ENCODE measurements at places on chromosomes 11 and 22.

DNA sequence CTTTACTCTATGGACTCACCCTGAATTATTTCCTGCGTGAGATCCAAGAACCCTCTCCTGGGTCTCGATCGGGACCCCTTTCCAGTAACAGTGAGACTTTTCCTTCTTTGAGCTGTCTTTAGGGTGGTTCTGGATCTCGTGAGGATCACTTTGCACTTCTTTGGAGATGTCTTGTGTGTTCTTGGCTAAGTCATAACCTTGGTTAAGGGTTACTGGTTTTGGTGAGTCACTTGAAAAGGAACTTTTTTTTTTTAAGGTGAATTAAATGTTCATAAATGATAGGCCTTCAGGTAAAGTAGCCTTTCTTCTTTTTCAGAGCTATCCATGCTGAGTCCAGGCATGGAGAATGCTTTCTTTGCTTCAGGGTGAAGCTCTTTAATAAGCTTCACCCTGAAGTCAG, 19.4 kb upstream of the GSTP1 start:
- no peak for DNase-seq

DNA sequence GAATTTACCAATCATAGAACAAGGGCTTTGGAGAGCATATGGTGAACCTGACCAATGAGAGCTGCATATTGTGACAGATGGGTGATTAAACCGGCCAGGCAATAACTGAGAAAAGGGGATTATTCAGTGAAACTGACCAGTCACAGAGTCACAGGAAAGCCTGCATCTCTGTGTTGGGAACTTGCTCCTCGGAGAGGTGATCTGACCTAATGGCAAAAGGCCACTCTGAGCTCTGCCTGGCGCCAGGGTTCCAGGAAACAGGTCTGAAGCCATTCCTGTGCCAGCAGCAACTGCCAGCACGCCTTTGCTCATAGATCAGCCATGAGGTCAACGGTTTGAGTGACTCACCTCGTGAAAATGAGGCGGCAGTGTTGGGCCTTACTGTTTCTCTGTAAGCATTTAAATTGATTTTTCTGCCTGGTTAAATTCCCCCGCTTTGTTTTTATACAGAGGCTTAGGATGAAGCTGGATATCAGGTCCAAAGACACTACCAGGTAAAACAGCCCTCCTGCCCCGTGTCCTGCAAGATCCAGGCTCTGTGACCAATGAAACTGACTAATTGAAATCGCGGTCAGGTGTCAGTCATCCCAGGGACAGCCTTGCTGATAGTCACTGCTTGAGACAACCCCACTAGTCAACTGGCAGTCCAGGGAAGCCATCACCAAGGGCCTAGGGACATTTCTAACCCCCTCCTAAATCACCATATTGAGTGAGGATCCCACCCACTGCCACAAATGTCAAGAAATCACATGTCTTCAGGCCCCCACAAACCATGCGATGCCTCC, 35.8 kb upstream of the MYOD1 start:
- peak; percentile 9 for DNase-seq

GRCh38 chr11:69928121-69928520, 108.9 kb upstream of the FGF3 start:
- DNase-seq: no peak

- DNase-seq: no peak
Observed at GRCh38 chr11:112175599-112175952, 264 bp downstream of the BCO2 start.

DNA sequence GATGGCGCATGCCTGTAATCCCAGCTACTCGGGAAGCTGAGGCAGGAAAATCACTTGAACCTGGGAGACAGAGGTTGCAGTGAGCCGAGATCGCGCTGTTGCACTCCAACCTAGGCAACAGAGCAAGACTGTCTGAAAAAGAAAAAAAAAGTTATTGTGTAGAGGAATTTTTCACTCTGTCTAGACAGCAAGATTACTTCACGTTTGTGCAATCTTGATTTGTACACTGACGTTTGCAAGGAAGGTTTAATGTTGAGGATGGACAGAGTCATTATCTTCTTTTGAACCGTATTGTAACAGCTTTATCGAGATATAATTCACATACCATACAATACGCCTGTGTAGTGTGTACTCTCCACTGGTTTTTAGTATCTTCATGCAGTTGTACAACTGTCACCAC, 3.7 kb downstream of the CTTN start:
- DNase-seq: no peak

- DNase-seq: no peak
Observed at GRCh38 chr22:34567367-34567766, 498.6 kb upstream of the ISX start.

GRCh38 chr11:42397483-42397882, 914.3 kb upstream of the API5 start:
- no peak for DNase-seq

DNA sequence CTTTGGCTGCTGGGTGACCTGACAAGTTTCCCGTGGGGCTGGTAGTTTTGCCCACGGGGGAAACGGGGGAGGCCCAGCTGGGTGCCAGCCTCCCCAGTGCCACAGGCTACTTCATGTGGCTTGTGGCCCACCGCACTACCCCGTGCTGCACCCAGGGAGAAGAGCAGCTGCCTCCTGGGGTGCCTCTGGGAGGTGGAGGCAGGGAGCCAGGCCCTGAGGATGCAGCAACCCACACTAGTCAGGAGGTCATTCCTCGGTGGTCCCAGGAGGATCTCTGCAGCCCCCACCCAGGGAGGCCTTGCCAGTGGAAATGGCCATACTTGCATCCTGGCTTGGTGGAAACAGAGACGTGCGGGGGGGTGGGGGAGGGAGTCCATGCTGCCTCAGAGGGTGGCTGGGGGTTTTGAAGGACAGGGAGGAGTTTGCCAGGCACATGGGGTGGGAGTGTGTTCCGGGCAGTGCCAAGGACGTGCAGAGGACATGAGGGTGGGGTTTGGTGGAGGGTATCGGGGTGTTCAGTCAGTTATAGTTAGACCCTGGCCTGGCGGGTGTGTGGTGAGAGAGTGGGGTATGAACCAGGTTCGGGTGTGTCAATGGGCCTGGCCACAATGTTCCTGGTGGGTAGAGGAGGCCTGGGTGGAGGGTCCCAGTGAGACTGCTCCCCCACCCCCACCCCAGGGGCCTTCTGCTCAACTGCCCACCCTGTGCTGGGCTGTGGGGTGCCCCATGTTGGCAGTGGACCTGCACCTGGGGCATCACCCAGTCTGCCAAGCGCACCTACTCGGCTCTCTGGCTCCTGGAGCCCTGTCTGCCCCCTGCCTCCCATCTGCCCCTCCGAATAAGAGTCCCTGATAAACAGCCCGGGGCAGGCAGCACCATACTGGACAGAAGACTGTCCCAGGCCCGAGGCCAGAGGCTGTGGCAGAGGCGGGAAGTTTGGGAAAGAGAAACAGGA, 3.8 kb downstream of the PIM3 start:
- no peak for DNase-seq

GRCh38 chr22:17145021-17145680, 13.9 kb downstream of the HDHD5 start:
- DNase-seq: no peak

DNA sequence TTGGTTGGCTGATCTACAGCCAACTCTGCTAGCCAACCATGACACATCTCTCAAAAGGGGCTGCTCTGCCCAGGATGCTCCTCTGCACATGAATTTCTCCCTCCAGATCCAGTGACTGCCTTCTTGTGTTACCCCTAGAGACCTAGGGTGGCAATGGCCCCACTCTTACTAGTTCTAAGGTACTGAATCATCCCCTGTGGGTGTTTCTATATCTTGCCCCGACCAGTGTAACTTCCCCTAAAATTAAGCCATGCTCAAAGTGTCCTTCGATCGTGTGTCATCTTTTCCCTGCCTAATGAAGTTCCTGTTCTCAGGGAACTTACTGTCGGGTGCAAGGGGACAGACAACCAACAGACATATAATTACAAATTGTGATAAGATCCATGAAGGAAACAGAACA, 113.3 kb downstream of the FAM76B start:
- DNase-seq: no peak

- DNase-seq: no peak
Observed at GRCh38 chr11:45301537-45302246, 15.6 kb upstream of the SYT13 start.

DNA sequence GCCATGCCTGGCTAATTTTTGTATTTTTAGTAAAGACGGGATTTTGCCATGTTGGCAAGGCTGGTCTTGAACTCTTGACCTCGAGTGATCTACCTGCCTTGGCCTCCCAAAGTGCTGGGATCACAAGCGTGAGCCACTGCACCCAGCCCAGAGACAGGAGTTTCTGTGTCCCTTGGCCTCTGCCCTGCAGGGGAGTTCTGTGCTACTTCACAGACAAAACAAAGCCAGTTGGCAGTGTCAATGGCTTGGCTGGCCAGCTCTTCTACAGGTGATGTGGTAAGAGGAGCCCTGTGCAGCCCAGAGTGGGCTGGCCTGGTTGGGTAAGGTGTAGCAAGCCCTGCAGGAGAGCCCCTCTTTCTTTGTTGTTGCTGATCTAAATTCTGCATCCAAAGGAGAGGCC, 60.5 kb upstream of the SHISAL1 start:
- DNase-seq: no peak

DNA sequence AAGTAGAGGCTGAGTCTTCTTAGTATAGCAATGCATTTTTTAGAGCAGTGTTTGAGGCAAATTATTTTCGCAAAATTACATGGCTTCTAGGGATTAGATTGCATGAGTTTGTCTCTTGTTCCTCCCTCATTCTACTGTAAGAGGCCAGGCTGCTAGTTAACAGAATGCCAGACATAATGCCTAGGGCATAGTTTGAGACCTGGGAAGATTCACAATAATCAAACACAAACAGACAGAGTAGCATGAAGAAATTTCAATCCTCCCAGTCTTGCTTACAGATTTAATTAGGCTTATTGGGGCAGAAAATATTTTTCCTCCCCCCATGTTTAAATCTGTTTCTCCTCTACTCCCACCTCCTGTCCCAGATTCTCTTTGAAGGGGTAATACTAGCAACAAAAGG, 48.3 kb downstream of the ARHGEF12 start:
- peak; percentile 56 for DNase-seq

DNA sequence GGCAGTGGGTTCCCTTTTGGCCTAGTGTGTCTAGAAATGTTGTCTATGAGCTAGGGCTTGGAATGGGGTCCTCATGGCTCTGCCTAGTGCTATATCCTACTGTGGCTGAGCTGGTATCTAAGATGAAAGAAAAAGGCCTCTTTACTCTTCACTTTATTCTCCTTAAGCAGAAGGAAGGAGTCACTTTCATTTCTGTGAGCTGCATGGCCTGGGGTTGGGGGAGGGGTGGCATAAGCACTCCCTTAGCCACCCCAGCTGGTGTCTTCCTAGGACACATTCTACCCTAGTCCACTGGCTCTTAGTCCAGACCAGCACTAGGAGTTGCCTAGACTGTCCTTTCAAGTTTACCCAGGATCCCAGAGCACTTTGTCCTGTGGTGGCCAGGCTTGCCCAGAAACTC, 1148.9 kb upstream of the CNTN5 start:
- DNase-seq: no peak

DNA sequence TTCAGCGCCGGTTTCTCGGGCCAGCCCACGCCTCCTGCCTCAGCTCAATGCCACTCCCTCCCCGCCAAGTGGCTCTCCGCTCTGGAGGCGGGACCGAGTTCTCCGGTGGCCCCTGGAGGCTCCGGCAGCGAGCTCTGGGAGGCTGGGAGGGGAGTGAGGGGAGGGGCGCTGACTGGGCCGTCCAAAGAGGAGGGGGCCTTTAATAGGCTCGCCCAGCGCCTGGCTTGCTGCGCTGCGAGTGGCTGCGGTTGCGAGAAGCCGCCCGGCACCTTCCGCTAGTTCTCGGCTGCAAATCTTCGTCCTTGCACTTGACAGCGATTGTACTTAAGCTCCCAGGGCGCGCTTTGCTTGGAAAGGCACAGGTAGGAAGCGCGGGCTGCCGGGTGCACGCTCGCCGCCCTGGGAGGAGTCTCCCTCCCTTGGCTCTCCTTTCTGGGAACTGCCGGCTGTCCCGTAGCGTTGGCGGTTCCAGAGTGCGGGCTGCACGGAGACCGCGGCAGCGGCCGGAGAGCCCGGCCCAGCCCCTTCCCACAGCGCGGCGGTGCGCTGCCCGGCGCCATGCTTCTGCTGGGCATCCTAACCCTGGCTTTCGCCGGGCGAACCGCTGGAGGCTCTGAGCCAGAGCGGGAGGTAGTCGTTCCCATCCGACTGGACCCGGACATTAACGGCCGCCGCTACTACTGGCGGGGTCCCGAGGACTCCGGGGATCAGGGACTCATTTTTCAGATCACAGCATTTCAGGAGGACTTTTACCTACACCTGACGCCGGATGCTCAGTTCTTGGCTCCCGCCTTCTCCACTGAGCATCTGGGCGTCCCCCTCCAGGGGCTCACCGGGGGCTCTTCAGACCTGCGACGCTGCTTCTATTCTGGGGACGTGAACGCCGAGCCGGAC, at the start of gene ADAMTS15:
TSS of gene ADAMTS15 (plus strand) at position 230 of the 894 bp plus-strand sequence. CDS start at position 559, 329 bp downstream.
- peak; percentile 87 for DNase-seq

- DNase-seq: no peak
Observed at GRCh38 chr11:111945198-111945597, 8.1 kb downstream of the DIXDC1 start.

GRCh38 chr22:28711820-28712777, 29.5 kb downstream of the CHEK2 start:
- DNase-seq: peak; percentile 92

DNA sequence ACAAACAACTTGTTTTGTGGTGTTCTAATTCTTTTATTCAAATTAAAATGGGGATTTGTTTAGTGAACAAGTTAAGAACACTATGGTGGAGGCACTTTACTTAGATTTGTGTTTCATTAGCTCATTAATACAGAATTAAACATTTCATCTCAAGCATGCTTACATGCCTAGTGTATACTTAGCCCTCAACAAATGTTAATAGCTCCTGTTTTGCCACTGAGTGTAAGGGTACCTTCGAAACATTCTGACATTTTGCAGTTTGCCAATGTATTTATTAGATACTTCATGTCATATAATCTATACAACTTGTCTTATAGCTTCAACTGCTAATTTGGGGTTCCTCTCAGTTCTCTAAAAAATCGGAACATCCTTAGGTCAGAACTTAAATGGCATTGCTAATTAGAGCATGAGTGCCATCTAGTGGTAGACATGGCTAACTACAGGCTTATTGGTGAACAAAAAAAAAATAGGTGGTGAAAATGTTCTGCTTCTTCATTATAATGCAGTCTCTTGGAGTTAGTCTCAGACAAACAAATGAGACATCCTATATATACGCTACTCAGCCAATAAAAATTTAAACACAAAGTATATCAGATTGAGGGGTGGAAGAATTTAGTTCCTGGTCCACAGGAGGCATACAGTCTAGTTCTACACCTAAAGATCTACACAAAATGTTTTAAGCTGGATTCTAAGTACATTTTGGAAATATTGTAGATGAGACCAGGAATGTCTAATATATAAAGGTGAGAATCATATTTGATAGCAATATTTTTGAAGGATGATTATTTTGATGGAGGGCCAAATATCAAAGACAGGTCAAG, 4.9 kb upstream of the CNTN5 start:
- DNase-seq: peak; percentile 23

DNA sequence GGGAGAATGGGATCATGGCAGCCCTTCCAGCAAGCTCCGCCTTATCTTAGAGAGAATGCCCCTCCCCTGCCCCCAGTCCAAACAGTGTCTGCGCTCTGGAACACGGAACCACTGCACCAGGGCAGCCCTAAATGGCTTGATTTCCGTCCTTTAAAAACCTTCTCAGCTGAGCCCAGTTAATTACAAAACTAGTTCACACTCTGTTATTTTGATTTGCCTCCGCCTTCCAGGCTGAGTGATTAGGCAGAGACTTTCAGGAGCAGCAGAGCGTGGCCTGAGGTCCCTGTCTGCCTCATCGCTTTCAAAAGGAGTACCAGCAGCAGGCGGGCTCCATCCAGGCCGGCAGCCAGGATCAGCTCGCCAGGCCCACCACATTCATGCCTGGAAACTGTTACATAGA, 313.0 kb downstream of the BRD1 start:
- no peak for DNase-seq

GRCh38 chr22:21917181-21917958, 35.3 kb downstream of the PPM1F start:
- DNase-seq: no peak
